Endothelial cell of umbilical vein (primary cell): ENCODE measurements at places on chromosomes 13 and 19. TPM values are rescaled to one million over a fixed set of nuclear protein-coding genes. Genes with fewer than 3 reads are reported as not detected.

DNA sequence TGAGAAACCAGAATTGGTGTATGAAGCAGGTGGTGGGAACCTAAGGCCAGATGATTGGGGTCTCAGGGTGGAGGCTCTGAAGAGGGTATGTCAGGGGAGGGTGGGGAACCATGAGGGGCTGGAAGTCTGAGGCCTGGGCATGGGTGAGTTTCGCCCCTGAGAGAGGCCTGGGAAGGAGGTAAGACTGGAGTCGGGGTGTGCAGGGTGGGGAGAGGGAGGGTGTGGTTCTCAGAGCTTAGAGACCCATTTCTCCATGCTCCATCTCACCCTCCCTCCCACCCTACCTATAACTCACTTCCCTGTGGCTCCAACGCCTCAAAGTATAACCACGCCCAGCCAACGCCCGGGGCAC, 1.0 kb upstream of the KLHL26 start:
- H3K36me3 ChIP-seq: no peaks in the 10 kb centered on the region
- peaks cover 4% of the 10 kb centered on the region for H3K4me1 ChIP-seq
- no peak overlapping the region for H3K4me3 ChIP-seq
- no peak for DNase-seq
- no peaks in the 10 kb centered on the region for H3K27me3 ChIP-seq

DNA sequence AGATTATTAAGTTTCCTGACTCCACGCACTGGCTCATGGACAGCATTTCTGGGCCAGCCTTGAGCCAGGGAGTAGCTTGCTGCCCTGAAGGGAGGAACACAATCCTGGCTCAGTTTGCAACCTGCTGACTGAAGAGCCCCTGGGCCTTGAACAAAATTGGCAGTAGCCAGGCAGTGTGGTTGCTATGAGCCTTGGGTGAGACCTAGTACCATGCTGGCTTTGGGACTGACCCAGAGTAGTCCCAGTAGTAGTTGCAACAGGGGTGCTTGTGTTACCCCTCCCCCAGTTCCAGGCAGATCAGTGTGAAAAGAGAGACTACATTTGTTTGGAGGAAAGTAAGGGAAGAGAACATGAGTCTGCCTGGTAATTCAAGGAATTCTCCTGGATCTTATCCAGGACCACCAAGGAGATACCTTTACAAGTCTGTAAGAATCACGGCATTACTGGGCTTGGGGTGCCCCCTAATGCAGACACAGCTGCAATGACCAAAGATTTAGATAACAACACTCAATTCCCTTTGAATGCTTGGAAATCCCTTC, 22.0 kb downstream of the ITGBL1 start:
- peaks cover 9% of the 10 kb centered on the region for H3K4me1 ChIP-seq
- peak; percentile 80 for DNase-seq
- no peak overlapping the region for H3K27ac ChIP-seq
- H3K36me3 ChIP-seq: no peaks in the 10 kb centered on the region
- H3K27me3 ChIP-seq: no peaks in the 10 kb centered on the region
- no peak overlapping the region for H3K4me3 ChIP-seq

- H3K27me3 ChIP-seq: no peaks in the 10 kb centered on the region
- DNase-seq: no peak
- no peak overlapping the region for H3K4me3 ChIP-seq
Observed at GRCh38 chr13:112981451-112981850, 12.4 kb downstream of the MCF2L start.

Gene MRPL4
- total RNA-seq: 69.4 and 70.4 TPM in 2 replicates
